EL (cell line): ENCODE measurements at places on chromosomes 7 and 10.

DNA sequence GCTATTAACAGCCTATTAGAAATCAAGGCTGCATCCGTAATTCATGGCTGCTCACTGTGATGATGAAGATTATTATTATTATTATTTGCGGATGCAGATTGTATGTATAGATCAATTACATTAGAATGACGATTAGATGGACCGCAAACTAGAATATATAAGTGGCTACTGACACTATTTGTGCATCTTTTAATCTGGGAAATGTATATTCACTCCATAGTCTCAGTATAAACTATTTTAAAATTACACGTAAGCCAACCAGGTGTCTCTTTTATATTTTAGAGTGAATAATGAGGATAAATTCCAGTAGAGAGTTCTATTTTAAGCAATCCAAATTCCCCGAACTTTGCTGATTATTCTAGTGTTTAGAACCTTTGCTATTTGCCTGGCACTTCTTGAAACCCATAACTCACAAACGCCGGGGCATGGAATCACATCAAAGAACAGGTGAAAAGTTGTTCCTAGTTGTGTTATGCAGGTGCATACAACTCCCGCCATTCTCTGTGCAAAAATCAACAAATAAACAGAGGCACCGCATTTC is 509 bp upstream of the ING3 start:
- no peak for DNase-seq

DNA sequence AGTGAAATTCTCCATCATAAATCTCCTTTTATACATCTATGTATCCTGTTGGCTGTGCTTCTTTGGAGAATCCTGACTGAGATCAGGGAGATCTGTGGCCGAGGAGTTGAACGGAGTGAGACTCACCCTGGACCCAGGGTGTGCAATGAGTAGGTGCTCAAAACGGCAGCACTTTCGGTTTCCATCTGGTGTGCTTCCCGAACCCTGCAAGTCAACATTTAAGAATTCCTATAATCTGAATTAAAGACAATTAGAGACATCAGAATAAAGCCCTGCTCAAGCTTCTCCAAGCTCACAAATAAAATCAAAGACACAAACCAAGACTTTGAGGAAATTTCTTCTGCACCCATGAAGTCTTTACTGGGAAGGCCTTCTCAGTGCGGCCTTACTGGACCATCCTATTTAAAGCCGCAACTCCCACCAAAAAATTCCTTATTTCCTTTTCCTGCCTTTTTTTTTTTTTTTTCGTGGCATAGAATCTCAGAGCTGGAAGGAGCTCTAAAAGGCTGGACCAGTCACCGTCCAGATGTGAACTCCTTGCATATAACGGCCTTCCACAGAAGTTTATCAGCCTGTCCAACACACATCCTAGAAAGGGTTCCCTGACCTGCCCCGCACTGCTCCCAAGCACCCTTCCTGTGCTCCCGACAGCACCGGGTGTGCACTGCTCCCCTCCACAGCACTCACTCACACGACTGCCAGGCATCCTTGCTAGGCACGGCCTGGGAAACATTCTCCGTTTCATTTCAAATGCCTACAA is 29.7 kb downstream of the GNA12 start:
- no peak for DNase-seq

DNA sequence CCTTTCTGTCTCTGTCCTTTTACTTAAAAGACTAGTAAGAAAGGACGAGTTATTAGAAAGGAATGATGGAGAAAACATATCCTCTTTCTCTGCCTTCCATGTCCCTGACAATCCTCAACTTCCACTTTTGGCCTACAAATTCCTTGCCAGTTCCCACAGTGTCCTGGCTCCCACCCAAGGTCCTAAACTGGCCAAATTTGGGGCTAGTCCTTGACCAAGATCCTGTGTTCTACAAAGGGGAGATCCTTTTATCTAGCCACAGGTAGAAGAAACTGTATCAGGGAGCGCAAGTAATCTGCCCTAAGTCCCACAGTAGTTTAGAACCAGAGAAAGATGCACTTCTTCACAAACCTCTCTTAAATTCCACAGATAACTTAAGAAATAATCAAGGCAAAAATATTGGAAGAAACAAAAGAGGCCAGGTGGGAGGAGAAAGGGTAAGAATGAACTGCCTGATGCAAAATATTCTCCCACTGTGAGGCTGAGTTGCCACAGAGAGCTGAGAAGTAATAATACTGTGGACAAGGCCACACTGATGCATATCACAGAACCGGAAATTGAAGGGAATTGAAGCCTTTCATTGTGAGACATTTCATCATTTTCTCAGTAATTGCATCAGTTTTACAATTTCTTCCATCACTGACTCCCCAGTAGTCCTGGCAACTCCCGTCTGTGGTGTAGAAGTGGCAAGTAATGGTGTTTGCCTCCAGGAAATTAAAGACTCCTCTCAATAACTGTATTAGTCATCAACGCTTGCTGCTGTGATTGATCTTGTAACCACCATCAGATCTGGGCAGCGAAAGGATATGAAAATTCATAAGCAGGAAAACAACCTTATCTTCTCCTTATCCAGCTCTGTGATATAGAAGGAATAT is 47.2 kb downstream of the DNAJC12 start:
- DNase-seq = peak; percentile 38

- no peak for DNase-seq
Measured at GRCh38 chr7:37038706-37039105, 314.4 kb upstream of the AOAH start.

- no peak for DNase-seq
Measured at GRCh38 chr7:156184164-156184563, 371.9 kb upstream of the SHH start.

DNA sequence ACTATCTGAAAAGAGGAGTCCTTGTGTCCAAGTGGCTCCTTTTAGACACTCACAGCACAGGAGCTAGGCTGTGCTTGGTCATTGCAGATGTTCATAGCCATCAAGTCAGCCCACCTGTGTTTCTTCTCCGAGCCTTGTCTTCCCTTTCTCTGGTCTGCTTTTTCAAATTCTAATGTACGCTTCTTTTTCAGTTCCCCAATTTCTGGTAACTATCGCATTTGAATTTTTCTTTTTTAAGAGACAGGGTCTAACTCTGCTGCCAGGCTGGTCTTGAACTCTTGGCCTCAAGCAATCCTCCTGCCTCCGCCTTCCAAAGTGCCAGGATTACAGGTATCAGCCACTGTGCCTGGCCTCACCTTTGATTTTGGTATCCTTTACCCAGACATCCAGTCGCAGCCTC is 18.9 kb downstream of the APBB1IP start:
- no peak for DNase-seq

DNA sequence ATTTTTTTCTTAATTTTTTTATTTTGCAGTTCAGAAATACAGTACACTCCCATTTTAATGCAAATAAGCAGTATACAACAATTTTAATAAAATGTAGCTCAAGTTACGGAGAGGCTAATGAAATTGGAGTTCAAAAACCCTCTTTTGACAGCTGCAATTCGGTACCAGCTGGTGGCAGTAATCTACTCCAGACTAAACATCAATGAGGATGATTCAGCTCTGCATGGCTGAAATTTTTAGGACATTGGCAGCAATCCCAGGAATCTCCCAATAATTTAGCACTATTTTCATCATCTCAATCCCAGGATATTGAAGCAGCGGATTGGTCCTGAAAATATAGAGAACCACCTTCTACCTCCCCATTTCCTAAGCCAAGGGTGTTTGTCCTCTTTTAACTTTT is 278.8 kb downstream of the CACNA2D1 start:
- DNase-seq = peak; percentile 77

DNA sequence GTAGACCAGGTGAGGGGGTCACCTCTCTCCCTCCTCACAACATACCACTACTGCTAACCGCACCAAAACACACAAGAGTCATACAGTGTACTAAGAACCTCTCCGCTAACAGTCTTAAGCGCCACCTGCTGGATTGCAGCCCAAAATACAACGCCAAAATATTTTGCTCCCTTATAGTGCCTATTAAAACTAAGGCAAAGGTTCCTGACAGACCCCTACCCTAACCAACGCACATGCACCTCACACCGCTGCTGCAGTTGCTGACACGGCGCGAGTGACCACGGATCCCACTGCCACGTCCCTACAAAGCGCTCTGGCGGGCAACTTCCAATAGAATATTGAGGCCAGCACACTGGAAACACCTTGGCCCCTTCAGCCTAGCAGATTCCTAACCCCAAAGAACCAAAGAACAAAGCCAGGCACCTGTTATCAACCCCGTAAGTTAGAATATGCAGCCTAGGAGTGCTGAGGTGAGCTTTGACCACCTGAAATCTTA is 563.6 kb upstream of the SEMA3D start:
- DNase-seq = peak; percentile 56

GRCh38 chr7:136049117-136049516 is 72.0 kb upstream of the MTPN start:
- DNase-seq = no peak

DNA sequence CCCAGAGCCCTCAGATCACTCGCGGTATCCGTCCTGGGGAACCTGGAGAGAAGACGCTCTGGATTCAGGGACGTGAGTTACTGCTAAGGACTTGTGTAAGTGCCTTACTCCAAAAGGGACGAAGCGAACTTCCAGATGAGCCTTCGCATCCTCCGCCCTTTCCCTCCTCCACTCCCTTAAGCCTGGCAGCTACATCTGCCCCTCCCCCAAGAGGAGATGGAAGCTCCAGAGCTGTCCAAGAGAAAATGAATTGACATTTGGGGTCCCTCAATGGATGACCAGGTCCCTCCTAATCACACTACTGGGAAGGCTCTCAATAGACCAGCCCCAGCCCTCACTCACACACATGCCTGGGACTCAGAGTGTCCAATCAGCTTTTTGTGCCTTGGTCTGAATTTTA is 31.3 kb upstream of the GDF10 start:
- no peak for DNase-seq

DNA sequence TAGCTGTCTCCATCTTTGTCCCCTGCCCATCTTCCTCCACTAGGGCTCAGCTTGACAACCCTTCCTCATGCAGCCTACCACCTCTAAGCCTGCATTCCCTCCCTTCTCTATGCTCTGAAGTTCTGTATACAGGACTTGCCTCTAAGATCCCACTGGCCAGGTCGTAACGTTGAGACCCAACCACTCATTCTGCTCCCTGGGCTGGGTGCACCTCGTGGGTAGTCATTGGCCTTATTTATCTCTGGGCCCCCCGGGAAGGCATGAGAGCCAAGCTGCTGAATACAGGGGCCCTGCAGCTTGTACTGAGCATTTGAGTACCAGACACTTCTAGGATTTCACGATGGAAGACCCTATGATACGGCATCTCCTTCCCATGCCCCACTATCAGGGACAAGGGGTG is 31.2 kb downstream of the MYL10 start:
- DNase-seq = no peak

DNA sequence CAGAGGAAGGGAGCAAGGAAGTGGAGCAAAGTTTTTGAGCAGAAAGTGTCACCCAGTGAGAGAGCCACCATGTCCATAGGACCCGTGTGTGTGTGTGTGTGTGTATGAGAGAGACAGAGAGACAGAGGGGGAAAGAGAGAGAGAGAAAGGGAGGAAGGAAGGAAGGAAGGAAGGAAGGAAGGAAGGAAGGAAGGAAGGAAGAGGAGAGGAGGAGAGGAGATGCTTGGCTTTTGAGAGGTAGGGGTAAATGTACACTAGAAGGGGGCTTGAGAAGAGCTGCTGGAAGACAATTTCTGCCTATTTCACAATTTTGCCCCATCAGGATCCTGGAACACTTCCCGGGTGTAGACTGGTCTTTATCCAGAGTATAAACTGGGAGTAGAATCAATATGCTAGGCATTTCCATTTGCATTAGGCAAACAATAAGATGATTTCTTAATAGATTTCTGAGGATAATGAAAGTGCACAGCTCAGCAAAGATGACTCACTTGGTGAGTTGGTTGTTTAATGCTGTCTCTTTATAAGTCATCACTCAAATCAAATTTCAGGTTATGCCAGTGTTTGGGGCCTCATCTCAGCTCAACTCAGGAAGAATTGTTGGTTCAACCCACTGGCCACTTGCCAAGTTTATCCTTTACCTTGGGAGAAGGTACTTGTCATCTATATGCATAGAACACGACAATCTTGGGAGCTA is 70.0 kb upstream of the FAM13C start:
- no peak for DNase-seq

- DNase-seq = no peak
Measured at GRCh38 chr10:42975558-42976340, 101.1 kb upstream of the RET start.

GRCh38 chr10:1227510-1228402 is 171.6 kb downstream of the WDR37 start:
- DNase-seq = no peak

DNA sequence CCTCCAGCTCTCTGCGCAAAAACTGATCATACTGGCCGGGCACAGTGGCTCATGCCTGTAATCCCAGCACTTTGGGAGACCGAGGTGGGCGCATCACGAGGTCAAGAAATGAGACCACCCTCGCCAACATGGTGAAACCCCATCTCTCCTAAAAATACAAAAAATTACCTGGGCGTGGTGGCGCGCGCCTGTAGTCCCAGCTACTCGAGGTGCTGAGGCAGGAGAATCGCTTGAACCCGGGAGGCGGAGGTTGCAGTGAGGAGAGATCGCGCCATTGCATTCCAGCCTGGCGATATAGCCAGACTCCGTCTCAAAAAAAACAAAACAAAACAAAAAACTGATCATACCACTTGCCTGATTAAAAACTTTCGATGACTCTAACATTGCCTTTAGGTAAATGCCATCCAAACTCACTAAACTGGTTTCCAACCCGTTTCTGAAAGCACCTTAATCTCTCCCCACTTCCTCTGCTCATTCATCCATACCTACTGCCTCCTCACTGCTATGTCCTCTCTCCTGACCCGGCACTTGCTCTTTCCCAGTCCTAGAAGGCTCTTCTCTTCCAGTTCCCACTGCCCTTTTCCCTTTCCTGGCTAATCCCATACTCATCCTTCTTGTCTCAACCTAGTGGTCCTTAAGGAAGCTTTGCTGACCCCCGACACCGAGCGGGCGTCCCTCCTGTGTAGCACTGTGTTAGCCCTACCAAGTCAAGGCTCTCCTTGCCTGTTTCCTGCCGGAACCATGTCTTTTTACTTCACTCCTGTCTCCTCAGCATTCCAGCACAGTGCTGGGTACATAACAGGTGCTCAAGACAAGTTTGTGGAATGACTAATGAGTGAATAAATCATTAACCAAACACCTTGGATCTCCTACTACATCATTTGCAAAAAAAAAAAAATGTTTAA is 686 bp upstream of the MIOS start:
- DNase-seq = no peak

DNA sequence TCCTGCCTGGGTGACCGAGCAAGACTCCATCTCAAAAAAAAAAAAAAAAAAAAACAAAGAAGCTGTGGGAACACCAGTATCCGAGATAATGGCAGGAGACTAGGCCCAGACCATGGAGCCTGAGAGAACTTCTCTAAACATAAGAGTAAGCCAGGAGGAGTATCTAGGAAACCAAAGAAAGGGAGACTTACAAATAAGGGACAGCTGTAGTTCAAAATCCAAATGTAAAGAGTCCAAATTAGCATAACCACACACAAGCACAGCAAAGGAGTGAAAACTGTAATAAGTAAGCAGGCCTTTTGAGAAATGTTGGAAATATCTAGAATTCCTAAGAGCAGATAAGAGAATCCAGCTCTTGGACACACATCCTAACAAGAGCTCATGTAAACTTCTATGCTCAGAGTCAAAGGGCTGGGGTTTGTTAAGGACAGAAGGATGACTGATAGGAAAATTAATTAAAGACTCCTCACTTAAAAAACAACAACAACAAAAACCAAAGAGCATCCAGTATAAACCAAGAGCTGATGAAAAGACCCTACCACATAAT is 15.8 kb downstream of the ZNF25 start:
- no peak for DNase-seq

- DNase-seq = peak; percentile 3
Measured at GRCh38 chr7:108875139-108875538, 305.5 kb downstream of the DNAJB9 start.
